ENCODE measurements at places on chromosomes 12 and 14.
A peak's percentile ranks its signal among the peaks of the same experiment; 100 is the strongest.

DNA sequence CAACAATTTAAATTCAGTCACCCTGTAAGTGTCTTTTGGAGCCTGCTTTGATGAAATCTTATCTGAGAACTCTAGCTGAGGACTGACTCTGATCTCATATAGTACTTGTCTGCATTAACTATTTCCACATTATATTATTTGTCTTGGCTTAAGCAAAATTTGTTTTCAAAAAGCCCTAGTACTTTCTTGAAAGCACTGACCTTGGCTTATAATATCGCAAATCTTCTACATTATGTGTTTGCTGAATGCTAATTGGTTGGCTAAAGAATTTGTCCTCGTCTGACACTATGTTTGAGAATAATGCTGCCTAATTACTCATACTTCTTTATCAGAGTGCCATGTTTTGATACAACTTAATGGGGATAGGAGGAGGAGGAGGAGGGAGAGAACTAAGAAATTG lies 46.9 kb upstream of the FLRT2 start:
- DNase-seq, result no peak

DNA sequence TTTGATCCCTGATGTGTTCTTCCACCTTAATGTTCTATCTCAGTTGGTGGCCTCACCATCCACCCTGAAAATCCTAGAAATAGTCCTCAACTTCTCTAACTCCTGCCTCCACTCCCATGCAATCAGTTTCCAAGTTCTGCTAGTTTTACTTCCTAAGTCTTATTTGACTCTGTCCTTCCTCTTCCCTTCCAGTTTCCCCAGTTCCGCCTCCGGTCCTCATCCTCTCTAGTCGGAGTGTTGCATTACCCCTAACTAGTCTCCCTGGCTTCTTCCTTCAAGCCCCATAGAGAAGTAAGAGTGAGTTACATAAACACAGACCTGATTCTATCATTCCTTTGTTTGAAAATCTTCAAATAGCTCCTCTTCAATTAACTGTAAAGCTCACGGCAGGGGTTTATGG lies 236.5 kb downstream of the GXYLT1 start:
- DNase-seq, result no peak

DNA sequence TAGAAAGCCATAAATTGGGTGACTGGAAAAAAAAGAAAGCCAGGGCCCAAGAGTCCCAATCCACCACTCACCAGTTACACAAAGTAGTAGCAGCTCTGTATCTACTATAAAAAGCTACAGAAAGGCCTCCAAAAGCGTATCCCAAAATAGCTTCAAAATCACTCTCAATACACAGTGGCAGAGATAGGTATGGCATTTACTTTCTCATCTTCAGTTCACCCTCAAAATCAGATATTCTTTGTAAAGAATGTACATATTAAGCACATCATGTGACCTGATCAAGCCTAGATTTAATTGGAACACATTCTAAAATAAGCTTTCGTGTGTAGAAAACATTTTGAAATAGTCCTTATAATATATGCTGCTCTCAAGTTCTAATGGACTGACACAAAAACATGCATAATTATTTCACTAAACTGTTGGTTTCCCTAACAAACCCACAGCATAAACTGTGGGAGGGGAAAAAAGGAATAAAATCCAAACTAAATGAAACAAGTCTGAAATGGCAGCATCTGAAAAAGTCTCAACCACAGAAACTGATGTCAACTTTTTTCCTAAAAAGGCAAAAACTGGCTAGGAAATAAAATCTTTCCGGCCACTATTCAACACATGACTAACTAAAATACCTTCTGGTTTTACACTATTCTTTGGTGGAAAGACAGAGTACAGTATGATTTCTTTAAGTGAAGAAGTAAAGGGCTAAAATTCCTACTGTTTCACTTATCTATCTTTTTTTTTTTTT lies 25.9 kb downstream of the UBE2N start:
- no peak for DNase-seq

DNA sequence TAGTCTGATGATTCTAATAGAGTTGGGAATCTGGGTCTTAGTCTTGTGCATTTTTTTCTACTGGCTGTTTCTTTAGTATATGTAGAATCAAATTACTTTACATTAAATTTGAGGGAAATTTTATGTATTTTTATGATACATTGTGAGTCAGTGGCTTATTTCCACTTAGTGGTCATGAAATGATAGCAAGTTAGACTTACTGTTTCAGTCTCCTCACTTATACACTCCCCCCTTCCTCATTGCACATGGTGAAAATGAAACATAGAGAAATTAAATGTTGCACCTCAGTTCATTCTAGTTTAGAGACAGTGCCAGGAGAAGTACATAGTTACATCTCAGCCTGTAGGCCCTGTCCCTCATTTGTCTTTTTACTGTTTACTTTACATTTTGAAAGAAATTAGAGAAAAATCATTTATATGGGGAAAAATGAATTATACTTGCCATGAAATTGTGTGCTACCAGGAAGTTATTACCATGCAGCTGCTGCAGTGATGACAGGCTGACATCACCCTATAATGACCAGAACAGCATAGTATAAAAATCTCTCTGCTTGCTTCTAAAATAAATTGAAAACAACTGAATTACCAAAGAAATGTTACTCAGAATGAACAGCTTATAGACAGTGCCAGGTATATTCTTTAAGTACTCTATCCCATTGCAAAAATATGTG lies 113.2 kb downstream of the TRMT5 start:
- DNase-seq, result no peak

DNA sequence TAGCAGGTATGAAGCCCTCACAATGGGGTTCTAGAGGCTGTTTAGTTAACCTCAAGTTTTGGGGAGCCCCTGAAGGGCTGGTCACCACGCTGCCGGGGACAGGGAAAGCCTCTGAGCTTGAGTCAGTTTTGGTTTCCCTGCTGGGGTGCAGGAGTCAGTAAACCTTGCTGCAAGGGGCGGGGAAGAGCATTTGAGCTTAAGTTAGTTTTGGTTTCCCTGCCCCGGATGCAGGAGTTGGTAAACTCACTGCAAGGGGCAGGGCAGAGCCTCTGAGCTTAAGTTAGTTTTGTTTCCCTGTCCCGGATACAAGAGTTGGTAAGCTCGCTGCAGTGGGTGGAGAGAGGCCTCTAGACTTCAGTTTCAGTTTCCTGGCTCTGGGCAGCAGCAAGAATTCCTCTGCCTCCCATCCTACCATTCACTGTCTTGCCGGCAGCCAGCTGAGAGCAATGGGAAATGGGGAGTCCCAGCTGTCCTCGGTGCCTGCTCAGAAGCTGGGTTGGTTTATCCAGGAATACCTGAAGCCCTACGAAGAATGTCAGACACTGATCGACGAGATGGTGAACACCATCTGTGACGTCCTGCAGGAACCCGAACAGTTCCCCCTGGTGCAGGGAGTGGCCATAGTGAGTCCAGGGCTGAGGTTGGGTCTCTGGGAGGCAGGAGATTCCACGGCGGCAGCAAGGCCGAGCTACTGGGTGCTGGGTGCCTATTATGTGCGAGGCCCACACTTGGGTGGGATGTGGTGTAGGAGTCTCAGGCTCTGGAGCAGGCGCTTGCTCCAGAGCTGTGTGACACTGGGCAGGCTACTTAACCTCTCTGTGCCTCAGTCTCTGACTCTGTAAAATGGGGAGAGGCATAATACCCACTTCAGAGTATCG lies at the start of gene OAS2:
Gene OAS2, plus strand, starts transcription at position 357 of the 878 bp plus-strand sequence. Its CDS starts 90 bp downstream, at position 447.
- DNase-seq, result peak; percentile 94

DNA sequence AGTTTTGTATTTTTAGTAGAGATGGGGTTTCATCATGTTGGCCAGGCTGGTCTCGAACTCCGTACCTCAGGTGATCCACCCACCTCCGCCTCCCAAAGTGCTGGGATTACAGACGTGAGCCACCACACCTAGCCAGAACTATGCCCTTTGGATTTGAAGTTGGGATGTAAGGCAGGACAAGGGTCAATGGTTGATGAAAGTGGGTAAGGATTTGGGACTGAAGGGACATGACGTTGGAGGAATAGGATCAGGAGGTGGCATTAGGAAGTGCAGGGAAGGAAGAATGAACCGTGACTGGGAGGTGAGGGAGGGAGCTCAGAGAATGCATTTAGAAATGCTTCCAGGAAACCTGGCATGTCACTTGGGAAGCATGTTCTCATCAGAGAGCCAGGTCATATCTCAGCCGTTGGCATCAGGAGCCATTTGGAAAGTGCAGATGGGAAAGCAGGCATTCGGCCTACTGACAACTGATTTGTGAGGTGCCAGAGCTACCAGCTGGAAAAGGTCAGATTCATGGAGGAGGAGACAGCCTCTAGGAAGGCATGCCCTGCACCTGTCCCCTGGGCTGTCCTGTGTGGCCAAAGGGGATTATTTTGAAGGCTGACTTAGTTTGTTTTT lies 2.2 kb downstream of the CRADD start:
- DNase-seq, result no peak

DNA sequence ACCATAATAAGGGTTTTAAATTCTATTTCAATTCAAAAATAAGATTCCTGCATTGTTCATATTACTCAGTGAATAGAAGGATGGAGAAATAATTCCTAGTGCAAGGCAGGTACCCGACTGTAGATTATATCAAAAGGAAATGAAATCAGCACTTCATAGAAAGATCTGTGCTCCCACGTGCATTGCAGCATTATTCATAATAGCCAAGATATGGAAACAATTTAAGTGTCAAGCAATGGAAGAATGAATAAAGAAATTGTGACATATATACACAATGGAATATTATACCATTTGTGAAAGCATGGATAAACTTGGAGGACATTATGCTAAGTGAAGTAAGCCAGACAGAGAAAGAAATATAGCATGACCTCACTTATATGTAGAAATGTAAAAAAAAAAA lies 53.8 kb downstream of the SLC6A15 start:
- no peak for DNase-seq

- DNase-seq, result no peak
Observed at GRCh38 chr14:56463271-56463890, 116.2 kb upstream of the TMEM260 start.

DNA sequence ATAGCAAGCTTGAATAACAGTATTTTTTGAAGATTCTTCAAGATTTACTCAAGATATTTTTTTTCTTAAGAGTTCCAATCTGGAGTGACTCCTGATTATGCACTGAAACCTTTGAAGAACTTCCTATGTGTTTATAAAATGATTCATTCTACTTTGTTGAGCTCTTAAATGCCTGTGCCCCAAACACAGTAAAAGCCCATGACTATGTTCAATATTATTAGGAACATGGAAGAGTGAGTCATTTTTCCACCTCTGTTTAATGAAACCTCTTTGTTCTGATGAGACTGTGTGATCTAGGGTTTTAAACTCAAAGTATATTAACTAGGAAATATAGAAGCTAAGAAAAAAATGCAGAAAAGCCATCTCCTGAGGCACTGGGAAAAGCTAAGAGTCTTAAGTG lies 415.0 kb upstream of the FBXO33 start:
- DNase-seq, result no peak

- no peak for DNase-seq
Observed at GRCh38 chr14:26597071-26597588, 703 bp downstream of the NOVA1 start.

DNA sequence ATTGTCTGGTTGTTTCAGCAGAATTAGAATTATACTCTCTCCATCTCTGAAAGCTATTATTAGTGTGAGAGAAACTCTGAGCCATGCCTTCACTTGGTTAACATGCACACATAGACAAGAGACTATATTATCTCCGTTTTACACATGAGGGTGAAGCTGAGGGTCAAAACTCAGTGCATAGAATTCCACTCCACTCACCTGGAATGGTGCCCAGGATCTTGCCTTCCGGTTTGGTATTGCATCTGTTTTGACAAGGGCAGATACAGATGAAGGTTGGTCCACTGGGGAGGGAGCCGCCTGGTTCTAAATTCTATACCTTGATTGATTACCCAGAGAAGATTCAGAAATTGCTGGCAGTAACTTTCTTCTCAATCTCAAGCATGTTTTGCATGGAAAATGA lies 149.5 kb upstream of the PELI2 start:
- no peak for DNase-seq

DNA sequence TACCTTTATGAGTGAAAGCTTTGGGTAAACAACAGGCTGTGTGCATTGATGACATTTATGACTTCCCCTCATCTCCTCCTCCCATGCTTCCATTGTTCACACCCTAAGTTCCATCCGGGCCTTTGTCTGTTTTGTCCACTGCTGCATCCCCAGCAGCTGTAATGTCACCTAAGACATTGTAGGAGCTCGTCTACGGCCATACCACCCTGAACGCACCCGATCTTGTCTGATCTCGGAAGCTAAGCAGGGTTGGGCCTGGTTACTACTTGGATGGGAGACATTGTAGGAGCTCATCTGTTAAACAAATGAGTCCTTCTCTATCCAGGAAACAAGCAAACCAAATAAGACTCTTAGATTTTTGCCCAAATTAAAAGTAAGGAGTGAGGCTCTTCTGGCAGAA lies 40.4 kb upstream of the SYCP3 start:
- DNase-seq, result no peak

DNA sequence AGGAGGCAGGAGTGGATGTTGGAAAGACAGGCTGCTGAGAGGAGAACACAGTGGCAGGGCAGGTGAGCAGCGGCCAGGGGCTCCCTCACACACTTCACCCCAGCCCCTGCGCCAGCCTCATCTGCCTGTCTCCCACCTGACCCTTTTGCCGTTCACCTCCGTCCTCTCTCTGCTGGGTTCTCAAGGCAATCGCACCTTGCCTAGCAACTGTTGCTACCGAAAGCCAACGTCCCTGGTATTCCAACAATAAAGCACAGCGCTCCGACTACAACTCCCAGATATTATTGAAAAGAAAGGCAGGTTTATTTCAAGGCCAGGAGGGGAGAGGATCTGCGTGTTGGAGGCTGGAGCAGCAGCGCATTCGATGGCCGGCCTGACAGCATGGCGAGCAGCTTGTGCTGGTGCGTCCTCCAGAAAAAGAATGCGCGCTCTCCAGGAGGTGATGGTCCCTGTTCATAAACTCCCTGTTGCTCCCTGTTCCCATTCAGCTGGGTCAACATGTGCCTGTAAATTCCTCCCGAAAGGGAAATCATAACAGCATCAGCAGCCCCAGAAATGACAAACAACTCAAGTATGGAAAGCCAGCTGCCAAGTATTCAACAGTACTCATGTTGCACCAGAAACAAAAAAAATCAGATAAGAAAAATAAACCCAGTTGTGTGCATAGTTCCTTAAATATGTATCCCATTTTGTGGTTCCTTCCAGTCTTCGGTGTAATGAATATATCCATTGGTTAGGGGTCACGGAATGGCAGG lies 153.0 kb upstream of the DIO3 start:
- DNase-seq, result no peak

GRCh38 chr12:123032736-123033391 lies 52.4 kb downstream of the ARL6IP4 start:
- DNase-seq, result no peak

DNA sequence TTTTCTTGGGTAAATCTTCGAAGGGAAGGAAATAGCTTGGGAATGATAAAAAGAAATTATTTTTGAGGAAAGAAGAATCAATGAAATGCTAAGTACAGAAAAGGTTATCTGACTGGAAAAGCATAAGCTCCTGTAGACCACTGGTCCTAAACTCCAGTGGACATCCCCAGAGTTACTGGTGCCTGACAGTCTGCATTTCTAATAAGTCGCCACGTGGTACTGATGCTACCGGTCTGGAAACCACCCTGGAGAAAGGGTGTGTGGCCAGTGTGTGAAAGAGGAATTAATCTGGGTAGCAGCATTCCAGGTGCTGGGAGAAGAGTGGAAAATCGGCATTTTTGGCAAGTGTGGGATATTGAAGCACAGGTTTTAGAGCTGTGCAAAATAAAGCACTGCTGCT lies 73.3 kb downstream of the FBXW8 start:
- DNase-seq, result no peak

- DNase-seq, result no peak
Observed at GRCh38 chr12:76738824-76739579, 24.9 kb upstream of the ZDHHC17 start.
